ENCODE measurements at places on chromosomes 1 and 21.
A peak's percentile ranks its signal among the peaks of the same experiment; 100 is the strongest.

- no peak for DNase-seq
These were observed 36.3 kb downstream of the PRDM16 start for GRCh38 chr1:3105167-3105863.

DNA sequence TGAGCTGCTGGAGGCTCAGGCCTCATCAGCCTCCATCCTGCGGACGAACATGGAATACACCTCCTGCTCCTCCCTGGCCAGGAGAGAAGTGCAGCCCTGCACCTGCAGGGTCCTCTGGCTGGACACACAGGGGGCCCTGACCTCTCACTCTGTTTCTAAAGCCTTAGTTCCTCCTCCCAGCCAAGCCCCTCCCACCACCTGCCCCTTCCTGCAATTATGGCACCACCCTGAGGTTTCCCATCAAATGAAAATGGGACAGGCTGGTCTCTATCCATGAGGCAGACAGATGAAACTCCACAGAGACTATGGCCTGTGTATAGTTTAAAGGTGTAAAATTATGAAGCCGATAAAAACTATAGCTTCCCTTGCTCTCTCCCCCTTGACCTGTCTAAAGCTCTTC, 42.6 kb downstream of the CACNA1S start:
- DNase-seq: no peak

DNA sequence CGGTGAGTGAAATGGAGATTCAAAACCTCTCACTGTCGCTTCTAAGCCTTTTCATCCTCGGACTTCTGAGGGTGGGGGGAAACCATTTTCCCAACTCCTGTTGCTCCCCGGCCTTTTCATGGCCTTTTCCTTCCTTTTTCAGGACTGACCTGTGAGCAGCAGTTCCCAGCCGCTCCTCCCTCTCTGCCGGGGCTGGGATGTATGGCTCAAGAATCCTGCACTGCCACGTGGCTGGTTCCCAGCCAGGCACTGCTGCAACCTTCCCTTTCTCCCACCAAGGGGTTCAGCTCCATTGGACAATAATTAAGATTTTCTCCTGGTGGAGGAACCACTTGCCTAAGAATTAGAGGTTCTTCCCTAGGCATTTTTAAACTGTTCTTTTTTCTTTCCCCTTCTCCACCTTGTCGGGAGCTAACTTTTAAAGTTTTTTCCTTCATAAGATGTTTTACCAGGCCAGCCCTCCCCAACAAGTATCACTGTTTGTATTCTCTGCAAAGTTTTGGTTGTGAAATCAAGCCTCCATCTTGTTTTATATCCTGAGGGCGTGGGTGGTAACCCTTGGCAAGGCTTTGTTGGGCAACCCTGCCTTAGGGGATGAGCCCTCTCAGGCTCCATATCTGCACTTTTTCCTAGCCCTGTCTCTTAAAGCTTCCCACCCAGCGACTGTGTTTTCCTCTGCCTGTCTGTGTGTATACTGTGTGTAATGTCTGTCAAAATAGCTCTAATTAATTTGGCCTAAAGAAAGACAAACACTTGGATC, 1166.6 kb upstream of the ADGRL2 start:
- no peak for DNase-seq

- no peak for DNase-seq
These were observed 452.2 kb downstream of the LTN1 start for GRCh38 chr21:28540514-28540913.

GRCh38 chr1:57109883-57110282, 144.1 kb upstream of the C8B start:
- DNase-seq: no peak

DNA sequence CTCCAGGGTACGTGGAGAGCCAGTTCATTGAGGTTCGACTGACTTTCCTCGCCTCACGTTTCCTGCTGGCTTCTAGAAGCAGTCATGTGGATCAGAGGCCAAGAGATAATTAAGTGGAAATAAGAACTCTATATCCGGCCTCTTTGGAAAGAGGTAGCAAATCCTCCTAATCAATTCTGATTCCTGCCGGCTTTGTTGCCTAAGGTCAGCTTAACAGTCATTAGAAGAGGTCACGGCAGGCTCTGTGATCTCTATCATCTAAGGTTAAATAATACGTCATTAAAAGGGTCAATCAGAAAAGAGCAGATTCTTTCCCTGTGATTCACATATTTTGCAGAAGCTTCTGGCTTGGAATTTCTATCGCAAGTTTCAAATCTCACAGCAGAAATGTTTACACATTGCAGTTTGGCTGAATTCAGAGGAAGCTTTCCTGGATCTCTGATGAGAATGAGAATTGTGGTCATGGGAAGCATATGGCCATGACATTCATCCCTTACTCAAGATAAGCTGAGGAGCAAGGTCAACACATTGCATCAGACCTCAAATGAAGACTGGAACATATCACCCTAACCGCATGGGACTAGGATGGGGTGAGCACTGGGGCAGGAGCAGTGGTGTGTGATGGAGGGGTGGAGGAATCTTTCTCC, 189.4 kb downstream of the PBX1 start:
- peak; percentile 71 for DNase-seq

GRCh38 chr21:41792711-41793110, 25.9 kb upstream of the RIPK4 start:
- no peak for DNase-seq

- DNase-seq: no peak
These were observed 34.0 kb downstream of the MEGF6 start for GRCh38 chr1:3577300-3577699.

DNA sequence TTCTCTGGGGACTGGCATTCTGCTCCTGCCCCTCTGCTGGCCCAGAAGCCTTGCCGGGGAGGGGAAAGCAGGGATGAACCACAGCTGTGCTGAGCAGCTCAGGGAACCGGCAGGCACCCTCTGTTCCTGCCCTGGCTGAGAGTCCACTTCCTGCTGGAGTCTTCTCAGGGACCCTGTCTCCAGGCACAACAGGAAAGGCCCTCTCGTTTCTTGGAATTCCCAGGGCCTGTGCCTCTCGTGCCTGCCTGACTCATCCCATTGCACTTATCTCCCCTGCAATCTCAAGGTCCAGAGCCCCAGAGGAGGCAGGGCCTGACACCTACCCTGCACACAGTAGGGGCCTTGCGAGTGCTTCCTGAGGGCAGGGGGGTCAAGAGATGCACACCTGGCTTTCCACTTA, 1.1 kb upstream of the EDN2 start:
- peak; percentile 88 for DNase-seq

DNA sequence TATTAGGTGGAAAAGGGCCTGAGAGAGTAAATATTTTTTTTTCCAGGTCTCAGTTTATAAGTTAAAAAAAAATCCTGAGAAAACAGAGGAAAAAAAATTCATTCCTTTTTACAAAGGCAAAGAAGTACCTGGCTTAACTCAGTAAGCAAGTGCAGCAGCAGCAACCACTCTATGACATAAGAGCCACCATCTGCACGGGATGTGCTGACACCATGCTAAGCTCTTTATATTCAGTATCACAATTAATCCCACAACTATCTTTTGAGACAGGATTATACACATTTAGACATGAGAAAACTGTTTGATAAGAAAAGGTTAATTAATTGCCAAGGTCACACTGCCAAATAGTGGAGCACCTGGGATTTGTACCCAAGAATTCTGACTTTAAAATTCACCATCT, 13.4 kb upstream of the DPT start:
- DNase-seq: no peak

- DNase-seq: no peak
These were observed 147.0 kb downstream of the VAV3 start for GRCh38 chr1:107817935-107818334.

- DNase-seq: no peak
These were observed 4.3 kb upstream of the C1orf115 start for GRCh38 chr1:220685879-220686278.

DNA sequence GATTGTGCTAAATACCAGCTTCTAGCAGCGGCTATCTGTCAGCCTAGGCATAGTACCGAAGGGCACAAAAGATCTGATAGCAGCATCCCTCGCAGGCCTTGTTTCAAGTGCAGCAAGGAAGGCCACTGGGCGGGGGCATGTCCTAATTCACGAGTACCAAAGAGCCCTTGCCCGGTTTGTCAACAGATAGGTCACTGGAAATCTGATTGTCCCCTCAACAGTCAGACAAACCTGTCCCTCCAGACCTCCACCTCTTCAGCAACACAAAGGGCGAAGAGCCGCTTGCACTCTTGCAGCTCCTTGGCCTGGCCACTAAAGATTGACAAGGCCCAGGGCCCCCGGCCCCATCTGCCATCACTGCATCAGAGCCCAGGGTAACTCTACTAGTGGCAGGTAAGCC, 22.7 kb upstream of the CA6 start:
- DNase-seq: no peak

All from ACHN (cell line).